ENCODE measurements at places on chromosomes 13 and 19.
A peak's percentile ranks its signal among the peaks of the same experiment; 100 is the strongest.

- peak; percentile 34 for DNase-seq
- no peak overlapping the region for H3K4me3 ChIP-seq
- no peaks in the 10 kb centered on the region for H3K4me1 ChIP-seq
Measured at GRCh38 chr13:81171065-81171647, 830.2 kb upstream of the SPRY2 start.

DNA sequence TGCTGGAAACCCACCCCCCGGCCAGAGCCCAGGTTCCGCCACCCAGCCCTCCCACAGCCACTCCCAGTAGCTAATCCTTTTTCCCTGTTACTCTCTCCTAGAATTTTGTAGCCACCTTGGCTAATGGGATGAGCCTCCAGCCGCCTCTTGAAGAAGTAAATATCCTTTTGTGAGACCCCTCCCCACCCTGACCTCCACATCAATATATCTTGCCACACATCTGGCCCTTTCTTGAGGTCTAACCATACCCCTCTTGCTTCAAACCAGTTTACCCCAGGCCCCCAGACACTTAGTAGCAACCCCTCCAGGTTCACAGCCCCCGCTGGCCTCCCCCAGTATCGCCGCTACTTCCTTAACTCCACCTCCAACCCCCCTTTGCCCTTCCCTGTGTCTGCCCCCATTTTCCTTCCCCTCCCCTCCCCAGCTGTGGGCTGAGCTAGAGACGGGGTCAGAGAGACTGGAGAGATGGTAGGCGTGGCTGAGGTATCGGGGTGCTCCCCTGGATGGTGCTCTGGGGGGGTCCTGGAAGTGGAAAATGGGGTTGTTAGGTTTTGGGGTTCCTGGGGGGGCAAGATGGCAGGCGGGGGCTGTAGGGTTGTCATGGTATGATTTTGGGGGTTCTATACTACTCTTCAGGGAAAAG is 2.8 kb downstream of the PRMT1 start:
- H3K36me3 ChIP-seq, result peaks cover 15% of the 10 kb centered on the region
- H3K4me3 ChIP-seq, result no peak overlapping the region
- no peak for DNase-seq
- no peaks in the 10 kb centered on the region for H3K27me3 ChIP-seq
- H3K4me1 ChIP-seq, result peaks cover 4% of the 10 kb centered on the region

GRCh38 chr19:19345232-19345631 is 24.6 kb downstream of the MAU2 start:
- DNase-seq, result no peak
- H3K4me3 ChIP-seq, result no peak overlapping the region
- H3K4me1 ChIP-seq, result no peaks in the 10 kb centered on the region
- no peaks in the 10 kb centered on the region for H3K27me3 ChIP-seq
- H3K36me3 ChIP-seq, result peaks cover 49% of the 10 kb centered on the region

DNA sequence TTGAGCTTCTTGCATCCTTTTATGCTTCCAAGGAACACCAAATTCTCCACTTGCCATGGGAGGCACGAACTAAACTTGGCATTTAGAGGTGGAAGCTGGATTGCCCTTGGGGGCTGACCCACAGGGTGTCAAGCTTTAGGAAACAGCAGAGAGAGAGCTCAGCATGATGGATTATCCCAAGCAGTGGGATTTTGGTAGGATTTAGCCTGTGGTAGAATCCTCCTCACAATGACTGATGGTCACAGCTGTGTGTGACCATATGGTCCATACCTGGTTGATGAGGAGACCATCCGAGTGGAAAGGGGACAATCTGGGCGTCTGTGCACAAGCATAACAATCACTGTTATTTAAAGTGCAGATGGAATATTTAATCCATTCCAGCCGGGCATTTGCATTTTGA is 40.1 kb upstream of the PSG9 start:
- peaks cover 13% of the 10 kb centered on the region for H3K27me3 ChIP-seq
- no peaks in the 10 kb centered on the region for H3K36me3 ChIP-seq
- DNase-seq, result no peak
- no peak overlapping the region for H3K4me3 ChIP-seq

GRCh38 chr13:64293923-64294322 is 2878.3 kb upstream of the PCDH20 start:
- DNase-seq, result peak; percentile 6
- no peak overlapping the region for H3K27ac ChIP-seq
- no peaks in the 10 kb centered on the region for H3K4me1 ChIP-seq
- no peak overlapping the region for H3K4me3 ChIP-seq
- H3K36me3 ChIP-seq, result no peaks in the 10 kb centered on the region
